Tibial nerve (tissue), 4 donors: ENCODE measurements at places on chromosomes 7 and 10. TPM values are rescaled to one million over a fixed set of nuclear protein-coding genes. Genes with fewer than 3 reads are reported as not detected.

WEE2 gene
- not detected for total RNA-seq

DNA sequence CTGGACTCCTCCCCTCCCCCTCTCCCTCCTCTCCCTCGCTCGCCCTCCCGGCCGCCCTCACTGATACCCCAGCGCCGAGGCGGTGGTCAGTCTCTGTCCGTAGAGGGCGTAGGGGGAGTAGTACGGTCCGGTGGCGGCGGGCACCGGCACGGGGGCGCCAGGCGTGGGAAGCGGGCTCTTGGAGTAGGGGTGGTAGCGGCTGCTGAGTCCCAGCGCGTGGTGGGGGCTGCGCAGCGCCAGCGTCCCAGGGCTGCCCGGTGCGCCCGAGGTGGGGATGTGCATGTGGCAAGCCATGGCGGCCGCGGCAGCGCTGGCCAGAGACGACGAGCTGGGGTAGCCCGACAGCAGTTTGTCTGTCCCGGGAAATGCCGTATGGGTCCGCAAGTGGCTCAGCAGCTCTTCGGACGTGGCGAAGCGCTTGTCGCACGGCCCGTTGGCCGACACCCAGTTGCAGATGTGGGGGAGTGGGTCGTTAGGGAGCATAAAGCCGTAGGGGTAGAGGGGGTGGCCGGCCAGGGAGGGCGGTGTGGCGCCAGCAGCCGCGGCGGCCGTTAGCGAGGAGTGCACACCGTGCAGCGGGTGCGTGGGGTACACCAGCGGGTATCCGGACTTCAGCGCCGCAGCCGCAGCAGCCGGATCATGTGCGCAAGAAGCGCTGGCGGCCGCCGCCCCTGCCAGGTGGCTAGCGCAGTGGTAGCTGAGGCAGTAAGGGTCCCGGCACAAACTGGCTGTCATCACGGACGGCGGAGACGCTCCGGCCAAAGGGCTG is 2.7 kb downstream of the ZNF503 start:
- peaks cover 47% of the 10 kb centered on the region for H3K4me1 ChIP-seq
- peak overlapping the region; percentile 97 for H3K27ac ChIP-seq
- peaks cover 8% of the 10 kb centered on the region for H3K27me3 ChIP-seq
- peak overlapping the region; percentile 75 for H3K4me3 ChIP-seq
- no peaks in the 10 kb centered on the region for H3K36me3 ChIP-seq

DNA sequence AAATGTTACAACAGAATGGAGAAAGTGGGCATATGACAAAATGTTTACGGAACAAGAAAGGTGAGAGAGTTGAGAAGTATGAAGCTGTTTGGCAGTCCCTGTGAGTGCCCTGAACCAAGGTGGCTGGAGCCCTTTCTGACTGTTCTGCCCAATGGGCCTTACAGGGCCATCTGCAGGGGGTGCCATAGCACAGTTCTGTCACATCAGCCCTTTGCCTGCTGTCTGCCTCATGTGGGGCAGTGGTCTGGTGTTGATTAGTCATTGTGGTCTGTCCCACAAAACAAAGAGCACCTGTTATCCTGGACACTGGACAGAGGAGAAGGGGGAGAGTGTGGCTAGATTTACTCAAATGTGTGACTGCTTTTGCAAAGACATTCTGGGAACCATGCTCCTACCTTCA is 51.5 kb upstream of the OSBPL3 start:
- no peaks in the 10 kb centered on the region for H3K4me1 ChIP-seq
- DNase-seq: no peak
- H3K4me3 ChIP-seq: no peak overlapping the region
- no peaks in the 10 kb centered on the region for H3K36me3 ChIP-seq
- no peaks in the 10 kb centered on the region for H3K27me3 ChIP-seq
- H3K27ac ChIP-seq: no peak overlapping the region

GRCh38 chr7:16918288-16918895 is 36.6 kb upstream of the AGR3 start:
- no peak overlapping the region for H3K4me3 ChIP-seq
- no peak overlapping the region for H3K27ac ChIP-seq
- no peaks in the 10 kb centered on the region for H3K27me3 ChIP-seq
- no peaks in the 10 kb centered on the region for H3K36me3 ChIP-seq
- H3K4me1 ChIP-seq: peaks cover 9% of the 10 kb centered on the region

DNA sequence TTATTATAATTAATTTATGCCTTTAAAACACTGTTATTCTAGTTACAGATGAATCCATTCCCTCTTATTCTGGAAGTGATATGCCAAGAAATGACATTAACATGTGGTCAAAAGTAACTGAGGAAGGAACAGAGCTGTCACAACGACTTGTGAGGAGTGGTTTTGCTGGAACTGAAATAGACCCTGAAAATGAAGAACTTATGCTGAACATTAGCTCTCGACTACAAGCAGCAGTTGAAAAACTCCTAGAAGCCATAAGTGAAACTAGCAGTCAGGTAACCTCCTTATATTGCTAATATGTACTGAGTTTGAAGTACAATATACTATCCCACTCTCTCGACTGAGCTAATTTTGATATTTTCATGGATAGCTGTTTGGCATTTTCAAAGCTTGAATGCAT is 81.6 kb downstream of the CYP51A1 start:
- H3K4me1 ChIP-seq: peaks cover 5% of the 10 kb centered on the region
- no peak overlapping the region for H3K27ac ChIP-seq
- no peak overlapping the region for H3K4me3 ChIP-seq

JAKMIP3 gene
- total RNA-seq: 0.42 TPM

ASB10 gene
- not detected for total RNA-seq

GRCh38 chr7:153370092-153370491 is 610.5 kb downstream of the ACTR3B start:
- no peaks in the 10 kb centered on the region for H3K27me3 ChIP-seq
- no peak overlapping the region for H3K27ac ChIP-seq
- no peaks in the 10 kb centered on the region for H3K4me1 ChIP-seq

EZH2 gene
- 2.4 TPM for total RNA-seq

DNA sequence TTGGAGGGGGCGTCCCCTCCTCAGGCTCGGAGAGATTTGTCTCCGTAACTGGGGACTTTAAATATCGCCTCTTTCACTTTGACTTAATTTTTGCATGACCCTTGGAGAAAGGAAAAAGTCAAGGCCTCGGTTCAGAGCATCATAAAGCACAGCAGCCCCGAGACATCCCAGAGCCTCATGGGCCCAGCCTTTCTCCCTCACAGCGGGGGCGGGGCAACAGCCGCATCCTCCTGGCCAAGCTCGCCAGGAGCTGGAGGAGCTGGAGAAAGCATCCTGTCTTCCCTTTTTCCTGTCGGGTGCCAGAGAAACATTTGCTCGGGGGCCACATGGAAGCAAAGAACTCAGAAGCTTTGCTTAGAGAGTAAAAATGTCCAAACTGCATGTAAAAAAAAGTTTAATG is 43.6 kb upstream of the DPYSL4 start:
- no peak overlapping the region for H3K4me3 ChIP-seq
- H3K27me3 ChIP-seq: no peaks in the 10 kb centered on the region
- H3K36me3 ChIP-seq: no peaks in the 10 kb centered on the region
- H3K4me1 ChIP-seq: no peaks in the 10 kb centered on the region
- DNase-seq: no peak
- no peak overlapping the region for H3K27ac ChIP-seq

DNA sequence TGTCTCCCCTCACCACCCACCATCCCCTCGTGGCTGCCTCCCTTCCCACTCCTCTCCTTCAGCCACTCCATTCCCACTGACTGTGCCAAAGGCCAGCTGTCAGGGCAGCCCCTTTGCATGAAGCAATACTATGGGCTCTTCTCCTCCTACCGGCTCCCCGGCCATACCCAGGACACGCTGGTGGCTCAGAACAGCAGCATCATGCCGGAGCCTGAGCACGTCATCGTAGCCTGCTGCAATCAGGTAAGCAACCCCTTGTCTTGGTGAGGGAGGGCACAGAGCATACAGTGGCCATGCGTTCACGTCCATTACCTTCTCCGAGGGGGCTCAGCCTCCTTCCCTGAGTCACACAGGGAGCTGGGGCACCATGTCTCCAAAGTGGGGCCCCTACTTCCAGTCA is 11.6 kb downstream of the CHAT start:
- H3K4me1 ChIP-seq: no peaks in the 10 kb centered on the region
- no peak overlapping the region for H3K4me3 ChIP-seq
- no peak overlapping the region for H3K27ac ChIP-seq
- H3K27me3 ChIP-seq: no peaks in the 10 kb centered on the region
- H3K36me3 ChIP-seq: no peaks in the 10 kb centered on the region

FAM3C gene
- total RNA-seq: 52.0 TPM

PRRT4 gene
- total RNA-seq: 0.87 TPM

DNA sequence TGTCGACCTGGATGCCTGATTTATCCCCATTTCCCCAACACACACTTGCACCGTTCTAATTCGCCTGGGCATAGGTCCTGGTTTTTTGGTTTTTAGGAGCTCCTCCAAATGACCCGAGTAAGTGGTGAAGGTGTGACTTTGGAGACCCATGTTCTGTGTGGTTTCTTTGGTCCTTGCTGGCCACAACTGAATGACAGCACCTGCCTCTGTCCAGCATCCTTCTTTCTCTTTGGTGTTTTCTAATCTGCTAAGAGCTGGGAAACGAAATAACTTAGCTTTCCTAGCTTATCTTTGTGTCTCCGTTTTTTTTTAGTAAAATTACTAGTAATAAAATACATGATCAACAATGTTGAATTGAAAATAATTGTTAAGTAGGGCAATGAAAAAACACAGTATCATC is 120.2 kb downstream of the PRLHR start:
- no peaks in the 10 kb centered on the region for H3K4me1 ChIP-seq
- H3K4me3 ChIP-seq: no peak overlapping the region
- H3K27ac ChIP-seq: no peak overlapping the region
- H3K27me3 ChIP-seq: no peaks in the 10 kb centered on the region
- no peaks in the 10 kb centered on the region for H3K36me3 ChIP-seq

DNA sequence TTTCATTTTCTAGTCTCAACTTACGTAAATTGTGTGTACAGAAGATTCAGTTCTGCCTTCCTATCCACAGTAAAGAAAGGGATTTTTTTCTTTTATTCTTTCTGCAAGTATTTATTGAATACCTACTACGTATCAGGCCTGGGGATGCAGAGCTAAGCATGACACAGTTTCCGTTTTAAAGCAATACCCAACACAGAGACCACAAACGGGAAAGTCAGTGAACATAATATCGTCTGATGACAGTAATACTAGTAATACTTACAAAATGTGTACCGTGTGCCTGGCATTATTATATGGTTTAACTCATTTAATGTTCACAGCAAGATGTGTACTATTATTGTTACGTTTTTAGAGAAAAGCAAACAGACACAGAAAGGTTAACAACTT is 22.4 kb downstream of the REEP3 start:
- H3K36me3 ChIP-seq: no peaks in the 10 kb centered on the region
- H3K4me3 ChIP-seq: no peak overlapping the region
- DNase-seq: no peak
- H3K27me3 ChIP-seq: no peaks in the 10 kb centered on the region
- H3K4me1 ChIP-seq: no peaks in the 10 kb centered on the region

DNA sequence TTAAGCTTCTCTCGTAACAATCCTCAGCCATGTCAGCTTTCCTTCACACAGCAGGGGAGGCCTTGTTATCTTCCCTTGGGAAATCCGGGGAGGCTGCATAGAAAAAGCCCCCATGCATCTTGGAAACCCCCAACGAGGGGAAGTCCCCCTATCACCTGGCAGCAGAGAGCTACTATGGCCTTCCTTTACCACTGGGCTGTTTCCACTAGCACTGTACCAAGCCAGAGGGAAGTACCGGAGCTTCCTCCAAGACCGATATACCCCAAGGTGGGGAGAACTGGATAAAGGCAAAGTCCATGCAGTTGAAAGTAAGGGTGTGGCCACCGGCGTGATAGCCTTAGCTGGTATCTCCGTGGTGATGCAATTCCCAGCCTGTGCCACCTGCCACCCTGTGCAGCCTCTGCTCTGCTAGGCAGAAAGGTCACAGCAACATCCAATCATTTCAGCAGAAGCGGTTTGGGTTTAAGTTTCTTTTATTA is 4.4 kb upstream of the CLIP2 start:
- no peaks in the 10 kb centered on the region for H3K27me3 ChIP-seq
- DNase-seq: no peak
- H3K4me3 ChIP-seq: no peak overlapping the region
- no peaks in the 10 kb centered on the region for H3K36me3 ChIP-seq

DNA sequence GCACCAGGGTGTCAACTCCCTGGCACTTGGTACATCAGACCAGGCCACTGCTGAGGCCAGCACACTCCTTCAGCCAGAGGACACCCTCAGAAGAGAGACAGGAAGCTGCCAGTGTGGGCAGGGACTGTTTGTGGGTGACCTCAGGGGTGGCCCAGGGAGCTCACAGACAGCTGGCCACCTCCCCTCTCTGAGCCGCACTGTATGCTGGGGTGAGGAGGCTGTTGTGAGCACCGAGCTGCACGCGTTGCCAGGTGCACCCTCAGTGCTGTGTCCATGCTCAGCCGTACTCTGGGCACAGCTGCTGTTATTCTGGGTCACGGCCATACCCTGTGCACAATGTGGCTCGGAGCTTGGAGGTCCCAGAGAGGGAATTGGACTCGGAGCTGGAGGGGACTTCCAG is 61.5 kb upstream of the NANOS1 start:
- H3K4me3 ChIP-seq: no peak overlapping the region
- H3K27me3 ChIP-seq: no peaks in the 10 kb centered on the region
- H3K36me3 ChIP-seq: no peaks in the 10 kb centered on the region
- no peak for DNase-seq
- no peaks in the 10 kb centered on the region for H3K4me1 ChIP-seq

- DNase-seq: no peak
- no peaks in the 10 kb centered on the region for H3K4me1 ChIP-seq
- no peak overlapping the region for H3K27ac ChIP-seq
- no peak overlapping the region for H3K4me3 ChIP-seq
- H3K36me3 ChIP-seq: no peaks in the 10 kb centered on the region
- no peaks in the 10 kb centered on the region for H3K27me3 ChIP-seq
These were observed 76.5 kb downstream of the BMPER start for GRCh38 chr7:33981671-33982424.

HOGA1 gene
- total RNA-seq: 31.6 TPM

DNA sequence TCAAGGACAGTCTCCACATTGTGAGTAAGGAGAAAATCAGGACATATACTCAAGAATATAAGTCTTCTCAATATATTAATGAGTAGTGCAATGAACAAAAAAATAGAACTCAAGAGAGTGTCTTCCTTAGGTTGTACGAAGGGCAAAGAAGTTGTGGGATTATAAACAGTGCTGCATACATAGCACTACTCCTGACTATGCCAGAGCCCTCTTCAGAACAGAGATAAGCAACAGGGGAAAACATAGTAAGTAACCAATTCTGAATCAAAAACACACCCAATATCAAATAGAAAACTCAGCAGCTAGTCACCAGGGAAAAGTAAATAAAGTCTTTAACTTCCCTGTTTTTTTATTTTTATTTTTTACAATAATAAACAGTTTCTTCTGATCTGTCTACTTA is 10.6 kb downstream of the ARHGAP21 start:
- H3K27ac ChIP-seq: no peak overlapping the region
- no peaks in the 10 kb centered on the region for H3K27me3 ChIP-seq
- peaks cover 11% of the 10 kb centered on the region for H3K4me1 ChIP-seq

- peaks cover 17% of the 10 kb centered on the region for H3K4me1 ChIP-seq
- no peaks in the 10 kb centered on the region for H3K36me3 ChIP-seq
- no peaks in the 10 kb centered on the region for H3K27me3 ChIP-seq
- DNase-seq: peak; percentile 65
- H3K4me3 ChIP-seq: peak overlapping the region; percentile 17
These were observed 61.0 kb downstream of the NRP1 start for GRCh38 chr10:33273295-33274002.

GRCh38 chr7:46237466-46237865 is 316.4 kb upstream of the IGFBP3 start:
- no peaks in the 10 kb centered on the region for H3K27me3 ChIP-seq
- no peaks in the 10 kb centered on the region for H3K4me1 ChIP-seq
- DNase-seq: no peak
- no peaks in the 10 kb centered on the region for H3K36me3 ChIP-seq
- no peak overlapping the region for H3K27ac ChIP-seq

- H3K27ac ChIP-seq: no peak overlapping the region
- H3K27me3 ChIP-seq: no peaks in the 10 kb centered on the region
- no peak overlapping the region for H3K4me3 ChIP-seq
- peaks cover 5% of the 10 kb centered on the region for H3K4me1 ChIP-seq
These were observed 61.0 kb downstream of the CAMK2B start for GRCh38 chr7:44264221-44264931.

ZNF735 gene
- total RNA-seq: not detected
